ENCODE measurements at places on chromosomes 11 and 22. TPM values are rescaled to one million over a fixed set of nuclear protein-coding genes. Genes with fewer than 3 reads are reported as not detected.

DNA sequence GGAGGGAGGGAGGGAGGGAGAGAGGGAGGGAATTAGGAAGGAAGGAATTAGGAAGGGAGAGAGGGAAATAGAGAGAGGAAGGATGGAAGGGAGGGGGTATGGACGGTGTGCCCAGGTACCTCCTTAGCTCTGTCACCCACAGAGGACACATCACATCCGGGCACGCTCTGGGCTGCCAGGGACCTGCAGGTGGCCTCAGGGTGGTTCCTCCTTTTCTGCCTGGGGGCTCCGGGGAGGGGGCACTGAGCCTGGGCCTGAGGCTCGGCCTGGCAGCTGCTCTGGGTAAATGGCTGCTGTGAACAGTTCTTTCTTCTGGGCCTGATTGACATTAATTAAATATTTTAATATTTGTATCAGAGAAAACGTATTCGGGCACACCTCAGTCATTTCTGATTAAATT is 733.5 kb downstream of the BRD1 start:
- no peak for DNase-seq

Gene CLDN5
- total RNA-seq, result 0.18 TPM

DNA sequence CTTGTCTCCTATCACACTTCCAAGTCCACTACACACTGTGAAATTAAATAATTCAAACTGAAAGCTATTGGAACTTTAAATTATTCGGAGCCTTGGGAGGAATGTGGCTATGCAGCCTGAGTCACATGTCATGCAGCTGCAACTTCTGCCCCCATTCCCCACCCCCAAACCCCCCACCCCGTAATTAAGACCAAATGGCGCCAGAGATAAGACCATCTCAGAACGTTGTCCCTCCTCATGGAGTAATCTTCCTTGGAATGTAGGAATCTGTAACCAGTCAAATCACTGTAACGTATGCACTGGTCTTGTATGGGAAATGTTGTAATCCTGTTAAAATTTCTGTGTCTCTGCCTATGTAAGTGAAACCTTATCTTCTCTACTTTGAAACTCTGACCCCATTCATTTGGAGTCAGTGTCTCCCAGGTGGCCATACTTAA is 37.0 kb downstream of the GAB2 start:
- no peak for DNase-seq

DNA sequence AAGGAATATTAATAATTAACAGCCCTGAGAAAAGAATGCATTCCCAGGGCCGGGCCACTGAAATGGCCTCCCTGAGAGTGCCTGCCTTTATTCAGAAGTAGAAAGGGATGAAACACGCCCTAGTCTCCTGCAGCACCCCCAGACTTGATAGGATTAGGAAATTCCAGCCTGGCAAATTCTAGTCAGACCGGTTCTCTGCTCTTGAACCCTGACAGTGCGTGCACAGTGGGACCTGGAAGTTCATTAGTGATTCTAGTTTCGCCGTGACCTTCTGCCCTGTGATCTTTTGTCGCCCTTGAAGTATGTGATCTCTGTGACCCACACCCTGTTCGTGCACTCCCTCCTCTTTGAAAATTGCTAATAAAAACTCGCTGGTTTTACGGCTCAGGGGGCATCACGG is 2.1 kb upstream of the GSTP1 start:
- no peak for DNase-seq

DNA sequence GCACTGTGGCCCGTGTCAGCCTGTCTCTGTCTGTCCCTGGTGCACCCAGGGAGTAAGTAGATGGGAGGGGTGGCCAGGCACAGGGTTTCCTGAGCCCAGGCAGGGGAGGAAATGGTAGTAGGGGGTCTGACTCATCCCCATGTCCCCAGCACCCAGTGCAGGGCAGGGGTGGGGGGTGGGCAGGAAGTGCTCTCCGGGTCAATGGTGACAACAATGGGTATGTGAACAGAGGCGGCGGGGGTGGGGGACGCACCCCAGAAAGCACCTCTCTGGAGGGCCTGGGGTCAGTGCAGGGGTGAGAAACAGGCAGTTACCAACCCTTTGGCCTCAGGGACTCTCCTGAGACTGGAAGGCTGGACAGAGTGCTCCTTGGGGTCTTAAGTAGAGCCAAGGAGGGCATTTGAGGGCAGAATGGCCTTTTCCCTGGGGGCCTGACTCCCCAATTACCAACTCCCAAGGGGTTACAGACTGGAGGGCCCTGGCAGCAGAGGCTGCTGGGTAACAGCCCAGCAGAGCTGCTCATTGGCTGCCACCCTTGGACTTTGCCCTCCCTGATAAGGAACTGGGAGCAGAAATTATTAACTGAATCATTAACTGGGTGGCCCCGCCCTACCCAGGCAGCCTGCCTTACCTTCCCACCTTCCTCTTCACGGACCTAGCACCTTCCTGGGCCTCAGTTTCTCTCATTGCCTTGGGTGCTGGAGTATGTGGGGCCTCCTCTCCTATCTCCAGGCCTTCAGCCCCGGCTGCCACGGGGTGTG is 4.2 kb downstream of the MYRF start:
- DNase-seq, result no peak

DNA sequence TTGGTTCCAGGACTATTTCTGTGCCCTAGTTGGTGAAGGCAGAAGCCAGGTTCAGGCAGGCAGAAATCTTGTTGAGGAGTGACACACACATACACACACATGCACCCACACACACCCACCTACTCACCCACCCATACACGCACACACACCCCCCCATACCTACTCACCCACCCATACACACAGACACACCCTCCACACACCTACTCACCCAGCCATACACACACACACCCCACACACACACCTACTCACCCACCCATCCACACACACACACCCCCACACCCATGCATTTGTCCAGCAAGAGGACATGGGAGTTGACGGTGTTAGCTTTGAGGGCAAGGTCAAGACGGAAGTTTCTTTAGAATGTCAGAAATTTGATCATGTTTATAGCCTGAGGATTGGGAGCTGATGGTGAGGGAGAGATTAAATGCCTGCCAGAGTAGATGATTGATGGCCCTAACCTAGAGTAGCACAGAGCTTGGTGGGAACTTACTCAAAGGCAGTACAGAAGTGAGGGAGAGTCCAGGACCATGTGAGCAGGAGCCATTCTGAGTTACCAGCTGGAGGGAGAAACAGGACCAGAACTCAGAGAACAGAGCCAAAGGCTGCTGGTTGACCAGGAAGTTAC is 68.9 kb downstream of the CYB5R2 start:
- DNase-seq, result no peak

DNA sequence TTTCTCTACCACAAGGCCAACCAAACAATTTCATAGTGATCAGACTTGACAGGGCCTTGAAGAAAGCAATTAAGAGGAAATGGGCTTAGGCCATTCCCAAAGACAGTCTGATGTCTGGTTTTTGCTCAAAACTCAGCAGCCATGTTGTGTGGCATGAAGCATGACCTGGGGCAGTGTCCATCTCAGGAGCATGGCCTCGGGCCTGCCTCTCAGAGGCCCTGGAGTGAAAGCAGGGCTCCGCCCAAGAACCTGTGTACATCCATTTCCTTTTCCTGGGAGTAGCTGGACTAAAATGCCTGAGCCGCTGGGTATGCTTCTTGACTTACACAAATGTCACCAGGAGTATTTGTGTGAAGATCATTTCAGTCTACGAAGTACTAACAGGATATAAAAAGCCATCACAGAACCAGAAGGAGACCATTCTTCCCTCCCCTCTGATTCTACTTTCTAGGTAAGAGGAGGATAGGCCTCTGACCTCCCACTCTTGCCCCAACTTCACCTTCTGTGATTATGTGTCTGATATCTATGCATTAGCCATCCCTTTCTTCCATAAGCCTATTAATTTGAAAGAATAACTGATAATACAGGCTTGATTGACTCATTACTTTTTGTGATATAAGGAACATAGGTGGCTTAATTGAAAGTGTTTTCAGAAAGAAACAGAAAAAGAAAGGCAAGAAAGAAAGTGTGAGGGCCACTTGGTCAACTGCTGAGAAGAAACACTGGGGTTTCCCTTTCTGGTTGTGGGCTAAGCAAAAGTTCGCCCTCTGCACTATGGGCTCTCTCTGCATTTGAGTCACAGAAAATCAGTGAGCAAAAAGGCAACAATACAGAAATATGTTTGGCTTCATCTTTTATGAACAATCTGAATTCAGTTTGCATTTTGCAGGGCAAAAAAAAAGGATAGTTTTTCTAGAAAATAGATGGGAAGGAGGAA is 188.6 kb upstream of the MTMR2 start:
- no peak for DNase-seq

DNA sequence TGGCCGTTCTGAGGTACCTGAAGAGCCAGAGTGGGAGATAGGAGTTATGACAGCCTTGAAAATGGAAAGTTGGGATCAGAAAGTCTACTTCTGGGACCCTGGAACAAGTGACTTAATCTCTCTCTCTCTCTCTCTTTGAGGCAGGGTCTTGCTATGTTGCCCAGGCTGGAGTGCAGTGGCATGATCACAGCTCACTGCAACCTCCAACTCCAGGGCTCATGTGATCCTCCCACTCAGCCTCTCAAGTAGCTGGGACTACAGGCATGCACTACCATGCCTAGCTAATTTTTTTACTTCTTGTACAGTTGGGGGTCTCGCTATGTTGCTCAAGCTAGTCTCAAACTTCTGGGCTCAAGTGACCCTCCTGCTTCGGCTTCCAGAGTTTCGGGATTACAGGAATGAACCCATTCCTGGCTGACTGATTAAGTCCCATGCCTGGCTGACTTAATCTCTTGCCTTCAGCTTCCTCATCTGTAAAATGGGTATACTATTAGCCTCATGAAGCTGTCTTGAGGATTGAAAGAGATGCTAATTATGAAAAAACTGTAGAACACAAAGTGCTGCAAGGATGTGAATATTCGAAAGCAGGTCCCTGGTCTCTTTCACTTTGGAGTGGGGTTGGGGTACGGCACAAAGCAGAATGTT is 87.7 kb downstream of the UBASH3B start:
- no peak for DNase-seq

Gene PGR
- not detected for total RNA-seq

Gene OR8J1
- not detected for total RNA-seq

DNA sequence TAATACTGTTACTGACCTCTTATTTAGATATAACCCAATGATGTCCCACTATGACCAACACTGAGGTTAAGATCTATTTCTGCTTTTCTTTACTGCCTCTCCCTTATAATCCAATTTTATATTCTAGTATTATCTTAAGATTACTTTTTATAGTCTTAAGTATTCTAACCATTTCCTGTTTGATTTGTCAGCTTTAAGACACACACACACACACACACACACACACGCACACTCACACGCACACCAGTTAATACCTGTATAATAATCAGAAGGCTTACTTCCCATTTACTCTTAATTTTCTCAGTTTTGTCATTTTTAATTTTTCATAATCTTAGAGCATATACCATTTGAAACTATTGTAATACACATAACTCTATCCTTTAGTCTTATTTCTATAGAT is 226.0 kb upstream of the C11orf87 start:
- DNase-seq, result no peak

Gene RCE1
- total RNA-seq, result 43.7 TPM

Gene LGR4
- 61.8 TPM for total RNA-seq

- DNase-seq, result no peak
Measured at GRCh38 chr11:112724496-112724790, 236.8 kb upstream of the NCAM1 start.

- no peak for DNase-seq
Measured at GRCh38 chr11:103651341-103651998, 385.0 kb upstream of the DDI1 start.

Gene SMARCB1
- total RNA-seq, result 70.2 TPM

Gene CENATAC
- 45.4 TPM for total RNA-seq

GRCh38 chr11:134015556-134015955 is 53.3 kb upstream of the JAM3 start:
- no peak for DNase-seq

DNA sequence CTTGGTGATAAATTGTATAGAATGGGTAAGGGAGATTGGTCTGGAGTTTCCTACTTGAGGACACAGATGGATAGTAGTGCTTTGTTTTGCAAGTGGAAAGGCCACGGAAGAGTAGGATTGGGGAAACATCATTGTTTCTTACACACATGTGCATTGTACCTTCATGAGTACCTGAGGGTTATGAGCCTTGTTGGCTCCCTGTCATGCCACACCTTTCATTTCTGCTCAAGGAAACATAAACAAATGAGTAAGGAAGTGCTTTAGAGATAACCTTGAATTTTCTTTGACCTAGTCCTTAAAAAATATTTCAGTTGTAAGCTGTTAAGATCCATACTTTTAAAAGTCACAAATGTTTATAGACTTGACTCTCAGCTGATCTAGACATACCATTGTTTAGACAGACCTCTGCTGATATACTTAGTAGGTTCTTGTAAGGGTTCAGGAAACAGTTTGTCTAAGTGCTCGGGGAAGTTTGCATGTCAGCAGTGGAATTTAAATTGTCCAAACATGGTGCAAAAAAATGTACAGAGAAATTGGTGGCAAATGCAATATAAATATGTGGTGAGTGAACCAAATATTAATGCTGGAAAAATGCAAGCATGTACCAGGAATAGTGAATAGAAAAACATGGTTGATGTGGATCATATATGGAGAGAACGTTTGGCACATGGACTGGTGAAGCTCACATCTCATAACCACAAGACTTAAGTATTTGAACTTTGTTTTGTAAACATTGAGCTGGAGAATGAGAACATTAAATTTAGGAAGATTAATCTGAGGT is 40.9 kb downstream of the GAS2 start:
- no peak for DNase-seq

Data from Panc1 (cell line).